ENCODE measurements at places on chromosomes 11 and 22.
A peak's percentile ranks its signal among the peaks of the same experiment; 100 is the strongest.

GRCh38 chr11:104763930-104764709 is 134.1 kb downstream of the CASP12 start:
- no peak for DNase-seq

DNA sequence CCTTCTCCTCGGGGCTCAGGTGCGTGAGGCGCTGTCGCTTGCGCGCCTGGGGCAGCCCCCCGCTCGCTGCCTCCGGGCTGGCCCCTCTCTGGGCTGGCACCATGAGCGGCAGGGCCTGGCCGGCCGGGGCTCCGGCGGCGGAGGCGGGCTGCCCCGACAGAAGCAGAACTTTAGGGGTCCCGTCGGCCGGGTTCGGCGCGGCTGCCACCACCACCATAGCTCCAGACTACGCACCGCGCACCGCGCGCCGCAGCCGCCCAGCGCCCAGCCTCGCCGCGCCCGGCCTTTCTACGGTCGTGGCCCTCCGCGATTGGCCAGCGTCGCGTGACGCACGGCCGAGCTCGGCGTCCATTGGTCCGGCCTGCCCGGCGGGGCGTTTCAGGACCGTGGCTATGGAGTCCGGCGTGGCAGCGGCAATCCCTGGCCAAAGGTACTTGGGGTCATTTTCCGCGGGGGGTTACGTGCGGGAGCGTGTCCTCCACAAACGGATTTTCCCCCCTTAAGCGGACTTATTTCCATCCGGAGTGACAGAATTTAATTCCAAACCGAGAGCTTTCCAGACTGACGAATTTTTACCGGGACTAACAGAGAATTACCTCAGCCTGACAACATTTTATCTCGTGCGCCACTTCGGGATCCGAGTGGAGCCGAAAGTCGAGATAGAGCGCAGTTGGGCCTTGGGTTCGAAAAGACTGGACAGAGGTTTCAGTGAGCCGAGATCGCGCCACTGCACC is at the start of gene XBP1:
XBP1 (minus strand) TSS at position 262 of the 734 bp plus-strand sequence.
- peak; percentile 97 for DNase-seq

- no peak for DNase-seq
These were observed 76.5 kb downstream of the LRRC4C start for GRCh38 chr11:41382927-41383326.

- DNase-seq = peak; percentile 61
These were observed 13.2 kb downstream of the CCND1 start for GRCh38 chr11:69654001-69654659.

DNA sequence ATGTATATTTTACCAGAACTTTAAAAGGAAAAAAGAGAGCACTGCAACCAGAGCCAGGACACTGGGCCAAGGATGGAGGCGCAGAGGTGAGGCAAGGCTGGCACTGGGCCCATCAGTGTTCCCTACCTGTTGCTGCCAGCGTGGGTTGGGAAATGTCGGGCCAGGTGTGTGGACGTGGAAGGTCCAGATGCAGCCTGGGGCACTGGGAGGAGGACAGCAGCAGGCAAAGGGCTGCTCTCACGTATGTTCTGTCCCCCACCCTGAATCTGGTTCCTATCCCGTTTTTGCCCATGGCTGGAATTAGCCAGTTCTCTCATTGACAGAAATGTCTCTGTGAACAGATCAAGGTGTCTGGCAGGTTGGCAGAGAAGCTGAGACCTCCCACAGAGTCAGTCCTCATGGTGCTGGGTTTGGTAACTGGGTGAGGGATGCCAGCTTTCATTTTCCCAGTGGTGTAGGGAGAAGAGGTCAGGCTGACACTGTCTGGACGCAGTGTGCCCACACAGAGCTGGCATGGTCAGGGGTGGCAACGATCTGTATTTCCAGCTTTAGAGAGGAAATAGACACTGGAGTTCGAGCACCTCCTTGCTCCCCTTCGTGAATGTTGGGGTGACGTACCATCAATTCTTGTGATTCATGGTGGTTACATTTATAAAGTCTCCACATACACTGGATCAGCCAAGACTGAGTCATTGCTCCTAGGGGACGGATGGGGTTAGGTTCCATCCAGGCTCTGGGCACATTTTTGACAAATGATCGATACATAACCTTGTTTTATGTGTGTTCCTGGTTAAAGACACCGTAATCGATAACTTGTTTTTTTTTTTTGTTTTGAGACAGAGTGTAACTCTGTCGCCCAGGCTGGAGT is 4.3 kb upstream of the PNPLA3 start:
- peak; percentile 79 for DNase-seq

DNA sequence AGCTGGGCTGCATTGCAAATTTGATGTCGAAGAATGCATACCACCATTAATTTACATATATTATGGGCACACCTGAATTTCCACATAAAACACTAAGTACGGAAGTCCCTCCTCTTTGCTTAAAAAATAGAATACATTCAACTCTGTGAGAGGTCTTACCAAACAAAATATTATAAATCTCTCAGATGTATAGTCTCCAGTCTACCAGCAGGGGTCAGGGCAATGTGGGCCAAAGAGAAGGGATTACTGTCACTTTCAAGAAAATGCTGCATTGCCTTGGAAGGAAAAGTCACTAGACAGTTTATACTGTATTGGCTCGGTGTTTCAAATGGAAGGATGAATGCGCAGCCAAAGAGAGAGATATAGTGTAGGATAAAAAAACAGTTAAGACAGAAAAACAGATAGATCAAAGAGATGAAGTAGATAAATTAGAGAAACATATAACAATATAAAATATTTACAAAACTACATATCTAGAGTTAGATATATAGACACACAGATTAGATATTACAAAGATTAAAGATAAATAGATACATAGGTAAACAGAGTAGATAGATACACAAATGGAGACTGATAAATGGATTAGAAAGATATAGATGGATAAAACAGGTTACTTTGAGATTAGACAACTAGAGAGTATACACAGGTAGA is 20.9 kb downstream of the SERGEF start:
- no peak for DNase-seq

GRCh38 chr11:2929531-2929949 is 320 bp upstream of the PHLDA2 start:
- peak; percentile 60 for DNase-seq

DNA sequence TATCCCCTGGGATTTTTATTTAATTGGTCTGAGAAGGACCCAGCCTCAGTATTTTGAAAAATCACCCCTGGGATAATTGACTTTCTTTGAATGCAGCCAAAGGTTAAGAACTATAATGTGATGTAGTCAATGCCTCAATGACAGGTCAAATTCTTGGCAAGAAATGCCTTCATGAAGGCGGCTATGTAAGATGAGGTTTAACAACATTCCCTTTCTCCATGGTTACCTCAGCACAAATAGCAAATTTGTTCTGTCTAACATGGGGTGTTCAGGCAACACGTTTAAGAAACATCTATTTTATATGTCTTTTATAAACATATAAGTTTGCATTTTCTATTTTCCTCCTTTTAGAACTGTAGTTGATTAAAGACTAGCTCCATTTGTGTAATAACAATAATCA is 5.3 kb downstream of the SLN start:
- no peak for DNase-seq

DNA sequence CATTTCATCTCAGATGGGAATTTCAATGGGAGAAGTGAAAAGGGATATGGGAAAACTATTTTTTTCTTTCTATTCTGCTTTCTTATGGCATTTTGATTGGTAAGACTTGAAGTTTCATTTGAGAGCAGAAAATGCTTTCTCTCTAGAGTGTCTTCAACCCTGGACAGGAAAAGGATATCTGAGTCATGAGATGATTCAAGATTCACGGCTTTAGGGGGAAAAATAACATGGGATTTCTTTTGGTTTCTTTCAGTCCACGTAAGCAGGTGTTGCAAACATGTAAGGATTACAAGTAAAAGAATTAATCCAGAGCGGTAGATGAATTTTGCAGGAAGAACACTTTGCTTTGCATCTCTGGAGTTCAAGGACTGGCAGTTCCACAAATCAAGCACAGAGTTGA is 1001.0 kb upstream of the TENM4 start:
- no peak for DNase-seq

GRCh38 chr11:559020-559620 is 1.4 kb downstream of the LMNTD2 start:
- DNase-seq = peak; percentile 55

- DNase-seq = no peak
These were observed 23.5 kb upstream of the THY1 start for GRCh38 chr11:119446434-119446833.

- no peak for DNase-seq
These were observed at the start of gene PHOX2A for GRCh38 chr11:72244060-72244360. Gene PHOX2A, minus strand, starts transcription at chr11:72244176. Its CDS starts 172 bp downstream, at chr11:72244004.

DNA sequence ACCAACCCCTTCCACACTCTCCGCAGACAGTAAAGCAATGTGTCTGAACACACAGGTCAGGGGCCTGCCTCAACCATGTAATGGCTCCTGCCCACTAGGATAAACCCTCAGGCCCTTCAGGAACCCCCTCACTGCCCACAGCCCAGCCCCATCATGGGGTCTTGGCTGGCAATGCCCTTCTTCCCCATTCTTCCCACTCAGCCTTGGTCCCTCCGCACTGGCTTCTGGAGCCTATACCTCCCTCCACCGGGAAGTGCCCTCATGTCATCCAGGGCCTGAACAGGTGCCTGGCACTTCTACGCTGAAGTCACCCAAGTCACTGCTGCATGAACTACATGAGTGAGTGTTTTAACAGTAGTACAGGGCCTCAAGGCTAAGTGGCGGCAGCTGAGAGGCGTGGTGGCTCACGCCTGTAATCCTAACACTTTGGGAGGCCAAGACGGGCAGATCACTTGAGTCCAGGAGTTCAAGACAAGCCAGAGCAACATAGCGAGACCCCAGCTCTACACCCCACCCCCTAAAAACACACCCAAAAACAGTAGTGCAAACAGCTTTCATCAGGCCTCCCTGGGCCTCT is 74.8 kb upstream of the PITPNB start:
- peak; percentile 34 for DNase-seq

- DNase-seq = no peak
These were observed 493.3 kb downstream of the BRD1 start for GRCh38 chr22:49334449-49334789.
